ENCODE measurements at places on chromosomes 13 and 19. TPM values are rescaled to one million over a fixed set of nuclear protein-coding genes. Genes with fewer than 3 reads are reported as not detected.

The MIER2 gene
- total RNA-seq: 9.9 TPM

The ZNF793 gene
- 35.2 TPM for total RNA-seq

The ZNF649 gene
- total RNA-seq: 28.0 TPM

The AKAP11 gene
- total RNA-seq: 64.5 TPM

The CBY2 gene
- not detected for total RNA-seq

The LPAR6 gene
- total RNA-seq: 12.4 TPM

The EPN1 gene
- total RNA-seq: 20.9 TPM

The OVOL3 gene
- not detected for total RNA-seq

The ZNF420 gene
- 44.1 TPM for total RNA-seq

The NUP62 gene
- total RNA-seq: 18.1 TPM

The GRK1 gene
- total RNA-seq: 0.45 TPM

The CC2D1A gene
- 10.1 TPM for total RNA-seq

The TTC9B gene
- 15.0 TPM for total RNA-seq

The LIG4 gene
- 16.7 TPM for total RNA-seq

The ZNF470 gene
- 18.2 TPM for total RNA-seq

The MEF2B gene
- total RNA-seq: 0.27 TPM

The FBXO27 gene
- total RNA-seq: 6.4 TPM

The RPL28 gene
- total RNA-seq: 105 TPM

The ZDHHC20 gene
- 60.7 TPM for total RNA-seq

The ZNF829 gene
- 7.5 TPM for total RNA-seq
